Omental fat pad (tissue), 4 donors: ENCODE measurements at places on chromosomes 12 and 14.

GRCh38 chr12:63238892-63239291 lies 87.9 kb upstream of the AVPR1A start:
- DNase-seq = no peak

DNA sequence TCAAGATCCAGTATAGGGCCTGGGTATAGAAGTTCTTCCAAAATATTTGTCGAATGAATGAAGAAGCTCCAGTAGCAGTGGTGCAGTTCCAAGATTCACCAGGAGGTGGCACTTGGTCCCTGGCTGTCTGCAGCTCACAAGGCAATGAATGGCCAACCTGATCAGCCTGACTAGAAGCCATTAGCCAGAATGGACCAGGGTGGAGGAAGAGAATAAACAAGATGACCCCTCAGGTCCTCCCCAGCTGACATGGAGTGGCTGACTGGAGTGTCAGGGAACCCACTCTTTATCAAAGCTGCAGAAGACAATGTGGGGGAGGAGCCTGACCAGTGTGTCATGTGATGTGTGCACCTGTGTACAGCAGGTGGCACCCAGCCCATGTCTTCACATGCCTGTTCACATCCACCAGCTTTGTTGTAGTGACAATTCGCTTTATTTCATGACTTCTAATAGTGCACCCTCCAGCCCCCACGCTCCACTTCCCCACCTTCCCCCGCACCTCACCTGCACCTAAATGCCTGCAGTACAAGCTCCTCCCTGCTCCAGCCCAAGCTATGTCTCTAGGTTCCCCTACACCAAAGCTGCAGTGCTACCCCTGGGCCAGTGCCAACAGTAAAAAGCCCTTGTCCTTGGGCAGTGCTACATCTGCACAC lies 3.0 kb downstream of the LTBP2 start:
- DNase-seq = peak; percentile 99

DNA sequence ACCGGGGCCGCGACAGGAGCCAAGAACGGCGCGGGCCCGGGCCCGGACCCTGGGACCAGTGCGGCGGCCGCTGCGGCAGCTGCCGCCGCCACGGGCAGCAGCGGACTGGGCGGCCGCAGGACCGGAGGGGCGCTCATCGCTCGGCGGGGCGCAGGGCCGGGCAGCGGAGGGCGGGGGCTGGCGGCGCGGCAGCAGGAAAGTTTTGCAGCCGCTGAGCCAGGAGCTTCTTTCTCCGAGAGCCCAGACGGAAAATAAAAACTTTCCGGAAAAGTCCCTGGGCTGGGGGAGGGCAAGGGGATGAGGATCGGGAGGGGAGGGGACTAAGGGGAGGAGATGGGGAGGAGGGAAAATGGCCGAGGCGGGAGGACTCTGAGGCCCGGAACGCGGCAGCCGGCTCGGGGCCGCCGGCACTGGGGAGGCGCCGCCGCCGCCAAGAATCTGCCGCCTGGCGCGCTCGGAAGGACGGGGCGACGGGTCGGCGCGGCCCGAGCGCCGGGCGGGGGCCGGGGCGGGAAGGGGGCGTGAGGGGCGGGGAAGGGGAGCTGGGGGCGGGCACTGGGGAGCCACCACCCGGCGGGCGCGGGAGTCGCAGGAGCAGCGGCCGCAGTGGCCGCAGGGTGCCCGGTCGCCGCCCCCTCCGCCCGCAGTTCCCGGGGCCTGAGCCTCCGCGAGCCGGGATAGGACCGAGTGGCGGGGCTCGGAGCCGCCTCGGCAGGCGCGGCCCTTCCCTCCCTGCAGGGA lies at the start of gene PRKD1:
Gene PRKD1, minus strand, starts transcription at position 472 of the 741 bp plus-strand sequence.
- DNase-seq = no peak

DNA sequence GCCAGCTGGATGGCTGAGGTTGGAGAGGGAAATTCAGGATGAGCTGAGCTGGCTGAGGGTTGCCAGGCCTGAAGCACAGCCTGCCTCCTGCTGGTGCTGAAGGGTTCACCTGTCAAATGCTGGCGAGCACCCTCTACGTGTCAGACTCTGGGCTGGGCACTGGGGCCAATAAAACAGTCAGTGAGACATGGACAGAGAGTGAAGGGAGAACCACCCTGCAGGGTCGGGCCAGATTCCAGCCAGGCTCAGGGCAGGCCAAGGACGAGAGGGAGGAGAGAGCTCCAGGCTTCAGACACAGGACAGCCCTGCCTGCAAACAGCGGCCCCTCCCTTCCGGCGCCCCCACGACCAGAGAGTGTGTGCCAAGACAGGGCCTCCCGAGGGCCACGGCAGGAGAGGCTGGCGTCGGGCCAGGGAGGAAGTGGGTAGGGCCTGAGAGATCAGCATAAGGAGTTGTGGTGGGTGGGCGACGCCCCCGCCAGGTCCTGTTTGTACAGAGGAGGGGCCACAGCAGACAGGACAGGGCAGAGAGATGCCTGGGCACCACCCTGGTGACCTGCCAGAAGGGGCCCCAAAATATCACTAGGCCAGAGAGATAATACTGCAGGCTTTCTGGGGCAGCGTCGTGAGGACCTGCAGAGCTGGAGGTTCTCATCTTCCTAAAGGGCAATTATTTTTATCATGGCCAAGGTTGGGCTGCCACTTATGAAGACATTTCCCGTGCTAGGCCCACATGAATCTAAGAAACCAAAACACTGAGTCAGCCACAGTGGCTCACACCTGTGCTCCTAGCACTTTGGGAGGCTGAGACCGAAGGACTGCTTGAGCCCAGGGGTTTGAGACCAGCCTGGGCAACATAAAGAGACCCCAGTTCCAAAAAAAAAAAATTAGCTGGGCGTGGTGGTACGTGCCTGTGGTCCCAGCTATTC lies 73.1 kb upstream of the GPR68 start:
- no peak for DNase-seq

- no peak for DNase-seq
Observed at GRCh38 chr12:48512855-48513254, 12.6 kb upstream of the OR8S1 start.

GRCh38 chr12:67884596-67884995 lies 104.7 kb upstream of the IFNG-AS1 start:
- no peak for DNase-seq

DNA sequence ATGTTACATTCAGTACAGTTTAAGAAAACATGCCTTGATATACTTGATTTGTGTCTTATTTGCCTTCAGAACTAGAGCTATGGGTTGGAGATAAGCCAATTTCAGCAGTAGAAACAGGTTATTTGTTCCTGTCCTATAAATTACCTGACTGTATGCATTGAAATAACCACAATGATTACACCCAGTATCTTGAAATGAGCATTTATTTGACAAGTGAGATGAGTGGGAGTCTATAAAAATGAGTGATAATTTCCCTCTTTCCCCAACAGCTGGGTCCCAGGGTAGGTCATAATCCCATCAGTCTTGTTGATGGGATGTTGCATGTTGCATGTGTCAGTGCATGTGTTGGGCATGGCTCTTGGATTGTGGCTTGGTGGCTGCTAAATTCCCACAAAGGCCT lies 3.7 kb downstream of the TAS2R42 start:
- no peak for DNase-seq
